ENCODE measurements at places on chromosomes 5 and 9. TPM values are rescaled to one million over a fixed set of nuclear protein-coding genes. Genes with fewer than 3 reads are reported as not detected.

- H3K36me3 ChIP-seq: no peaks in the 10 kb centered on the region
- no peak overlapping the region for H3K4me3 ChIP-seq
- H3K4me1 ChIP-seq: peaks cover 8% of the 10 kb centered on the region
- DNase-seq: peak; percentile 28
- H3K27me3 ChIP-seq: no peaks in the 10 kb centered on the region
- H3K27ac ChIP-seq: no peak overlapping the region
Measured at GRCh38 chr5:150655221-150655620, 5.8 kb upstream of the MYOZ3 start.

PSMD5 gene
- 70.4 TPM for total RNA-seq

SAXO1 gene
- not detected for total RNA-seq

- H3K4me1 ChIP-seq: no peaks in the 10 kb centered on the region
- no peak overlapping the region for H3K27ac ChIP-seq
- H3K4me3 ChIP-seq: no peak overlapping the region
- H3K36me3 ChIP-seq: no peaks in the 10 kb centered on the region
Measured at GRCh38 chr5:115274584-115274983, 11.9 kb upstream of the PGGT1B start.

TMOD1 gene
- total RNA-seq: 2.1 TPM

DNA sequence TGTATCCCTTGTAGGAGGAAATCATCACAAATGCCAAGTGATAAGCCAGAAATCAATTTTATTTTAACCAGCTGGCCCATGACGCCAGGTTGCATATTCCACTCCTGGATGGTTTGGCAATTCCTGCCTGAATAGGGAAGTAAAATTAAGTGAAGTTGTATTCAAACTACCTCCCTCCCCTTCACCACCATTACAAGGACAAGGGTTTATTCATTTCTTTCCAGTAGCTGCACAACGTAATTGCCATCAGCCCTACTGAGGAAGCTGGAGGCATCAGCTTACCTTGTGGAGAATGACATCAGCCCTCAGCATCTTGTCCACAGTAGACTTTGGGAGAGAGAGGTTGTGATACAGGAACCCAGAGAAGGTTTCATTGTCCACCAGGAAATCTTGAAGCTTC is 66.6 kb downstream of the ABCA1 start:
- H3K27me3 ChIP-seq: no peaks in the 10 kb centered on the region
- DNase-seq: no peak
- H3K4me3 ChIP-seq: no peak overlapping the region
- H3K27ac ChIP-seq: no peak overlapping the region
- H3K36me3 ChIP-seq: no peaks in the 10 kb centered on the region
- H3K4me1 ChIP-seq: no peaks in the 10 kb centered on the region

IFNA17 gene
- total RNA-seq: not detected

CD180 gene
- total RNA-seq: 0.14 TPM

CBY3 gene
- total RNA-seq: not detected

DNA sequence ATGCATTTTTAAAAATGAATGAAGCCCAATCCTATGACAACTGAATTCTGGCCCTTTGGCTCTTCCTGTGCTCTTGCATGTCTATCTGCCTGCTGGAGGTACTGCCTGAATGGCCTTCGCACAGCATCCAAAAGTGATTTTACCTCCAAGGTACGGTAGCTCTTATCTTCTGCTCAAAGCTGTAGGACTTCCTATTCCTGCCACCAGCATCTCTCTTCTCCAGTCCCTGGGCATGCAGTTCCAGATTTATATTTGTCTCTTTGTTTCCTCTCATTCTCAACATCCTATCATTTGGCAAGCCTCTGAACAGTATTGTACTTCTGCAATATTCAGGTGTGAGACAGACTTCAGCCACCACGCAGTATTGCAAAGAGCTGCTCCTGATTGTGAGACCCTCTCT is 43.7 kb upstream of the SH3GL2 start:
- no peaks in the 10 kb centered on the region for H3K36me3 ChIP-seq
- DNase-seq: no peak

- H3K27ac ChIP-seq: no peak overlapping the region
- no peak for DNase-seq
- H3K4me3 ChIP-seq: no peak overlapping the region
- H3K4me1 ChIP-seq: no peaks in the 10 kb centered on the region
- peaks cover 7% of the 10 kb centered on the region for H3K36me3 ChIP-seq
- H3K27me3 ChIP-seq: no peaks in the 10 kb centered on the region
Measured at GRCh38 chr5:2960294-2960693, 208.8 kb upstream of the IRX2 start.
